ENCODE measurements at places on chromosomes 3 and 15.

- DNase-seq, result no peak
These were observed 33.6 kb downstream of the TPM1 start for GRCh38 chr15:63075984-63076713.

GRCh38 chr3:49276475-49277382, at the start of gene C3orf62:
TSS of gene C3orf62 (minus strand) at chr3:49277232. CDS start at chr3:49276872, 360 bp downstream.
- peak; percentile 95 for DNase-seq

- DNase-seq, result no peak
These were observed 37.0 kb downstream of the ZNF710 start for GRCh38 chr15:90037961-90038631.

DNA sequence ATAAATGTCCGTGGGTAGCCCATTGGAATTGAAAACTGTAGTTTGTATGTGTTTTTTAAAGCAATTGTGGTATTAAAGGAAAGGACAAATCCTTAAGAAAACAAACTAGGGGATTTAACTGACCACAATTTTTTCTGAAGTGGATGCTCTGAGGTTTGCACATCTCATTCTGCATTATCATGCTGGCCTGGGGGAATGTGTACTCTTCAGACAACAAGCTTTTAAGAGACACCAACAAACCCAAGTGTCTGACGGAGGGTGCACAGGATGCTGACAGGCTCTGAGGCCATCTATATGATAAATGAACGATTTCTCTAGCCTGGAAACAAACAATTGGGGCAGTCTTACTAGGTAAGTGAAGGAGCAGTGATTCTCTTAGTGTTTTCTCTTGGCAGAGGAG, 9.1 kb downstream of the LINS1 start:
- DNase-seq, result no peak

DNA sequence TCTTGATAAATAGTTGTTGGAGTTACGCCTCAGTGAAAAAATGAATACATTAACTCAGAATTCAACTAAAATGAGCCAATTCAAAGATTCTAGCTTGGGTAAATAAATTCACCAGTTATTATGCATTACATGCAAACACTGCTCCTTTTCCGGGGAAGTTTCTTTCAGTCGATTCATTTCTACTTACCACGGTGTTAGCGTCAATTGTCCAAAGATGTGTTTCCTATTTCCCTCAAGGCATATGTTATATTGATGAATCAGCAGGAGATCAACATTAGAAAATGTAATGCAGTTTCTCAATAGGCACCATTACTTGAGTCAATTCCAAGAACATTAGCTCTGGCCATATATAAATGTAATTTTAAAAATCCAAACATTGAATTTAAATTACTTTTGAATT, 517.7 kb downstream of the OTOL1 start:
- no peak for DNase-seq

DNA sequence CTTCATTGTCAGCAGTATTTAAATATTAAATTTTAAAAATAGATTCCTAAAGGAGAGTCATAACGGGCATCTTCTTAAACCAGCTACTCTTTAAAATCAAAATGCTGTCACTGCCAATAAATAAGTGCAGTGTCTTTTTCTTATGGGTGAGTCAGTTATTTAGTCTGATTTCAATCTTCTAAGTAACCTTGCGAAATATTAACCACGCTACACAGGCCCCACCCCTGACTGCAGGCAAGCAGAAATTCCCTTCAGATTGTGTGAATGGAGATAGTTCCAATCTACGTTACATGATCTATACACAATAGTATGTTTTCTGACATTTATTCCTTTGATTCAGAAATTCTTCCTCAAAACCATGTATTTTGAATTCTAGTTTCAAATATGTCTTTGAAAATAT, 141.5 kb downstream of the GADL1 start:
- no peak for DNase-seq

DNA sequence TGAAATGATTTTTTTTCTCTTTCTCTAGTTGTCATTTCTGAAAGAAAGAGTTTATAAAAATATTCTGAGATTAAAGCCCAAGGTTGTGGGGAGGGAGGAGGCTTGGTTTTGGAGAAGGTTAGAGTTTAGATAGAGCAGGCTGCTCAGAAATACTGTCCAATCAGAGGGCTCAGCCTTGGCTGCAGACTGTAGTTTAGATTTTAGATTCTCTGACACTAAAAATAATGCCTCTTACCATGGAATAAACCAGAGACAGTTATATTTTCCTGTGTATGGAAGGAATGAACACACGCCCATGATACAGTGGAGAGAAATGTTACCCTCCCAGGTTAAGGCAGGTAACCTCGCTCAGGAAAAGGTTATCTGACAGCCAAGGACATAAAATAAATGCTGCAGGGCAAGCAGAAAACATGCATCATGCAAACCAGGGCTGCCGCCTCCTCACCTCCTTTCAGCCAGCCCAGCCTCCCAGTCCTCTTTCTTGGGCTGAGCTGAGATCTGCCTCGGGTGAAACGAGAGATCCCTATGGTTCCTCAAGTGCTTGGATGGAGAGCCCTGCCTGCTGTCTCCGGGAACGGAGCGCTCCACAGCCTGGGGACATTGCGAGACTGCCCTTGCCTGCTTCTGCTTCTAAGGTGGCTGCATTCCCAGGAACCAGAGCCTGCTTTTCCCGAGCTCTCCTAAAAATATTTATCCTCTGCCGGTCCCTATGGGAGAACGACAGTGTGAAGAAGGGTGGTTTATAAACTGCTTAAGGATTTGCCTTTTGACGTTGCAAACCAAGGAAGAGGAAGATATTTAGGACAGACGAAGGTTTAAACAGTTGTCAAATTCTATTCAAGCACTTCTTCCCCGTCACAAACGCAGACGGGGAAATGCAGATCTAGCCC, 848 bp downstream of the NCEH1 start:
- peak; percentile 81 for DNase-seq

DNA sequence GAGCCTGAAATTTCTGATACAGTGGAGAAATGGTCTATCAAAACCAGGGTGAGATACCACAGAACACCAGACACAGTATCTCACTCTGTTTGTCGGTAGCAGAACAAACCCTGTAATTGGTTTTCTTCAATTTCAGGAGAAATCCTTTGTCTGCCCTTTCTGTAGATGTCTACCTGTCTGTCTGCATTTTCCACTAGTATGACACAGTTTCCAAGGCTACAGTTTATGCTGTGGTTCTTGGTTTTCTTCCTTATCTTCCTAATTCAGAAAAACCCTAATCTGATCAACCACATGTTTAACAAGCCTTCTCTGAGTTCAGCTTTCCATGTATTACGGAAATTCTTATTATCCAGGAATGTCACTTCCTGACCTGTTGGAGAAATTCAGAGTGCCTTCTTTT, 70.8 kb downstream of the SCN11A start:
- DNase-seq, result no peak

DNA sequence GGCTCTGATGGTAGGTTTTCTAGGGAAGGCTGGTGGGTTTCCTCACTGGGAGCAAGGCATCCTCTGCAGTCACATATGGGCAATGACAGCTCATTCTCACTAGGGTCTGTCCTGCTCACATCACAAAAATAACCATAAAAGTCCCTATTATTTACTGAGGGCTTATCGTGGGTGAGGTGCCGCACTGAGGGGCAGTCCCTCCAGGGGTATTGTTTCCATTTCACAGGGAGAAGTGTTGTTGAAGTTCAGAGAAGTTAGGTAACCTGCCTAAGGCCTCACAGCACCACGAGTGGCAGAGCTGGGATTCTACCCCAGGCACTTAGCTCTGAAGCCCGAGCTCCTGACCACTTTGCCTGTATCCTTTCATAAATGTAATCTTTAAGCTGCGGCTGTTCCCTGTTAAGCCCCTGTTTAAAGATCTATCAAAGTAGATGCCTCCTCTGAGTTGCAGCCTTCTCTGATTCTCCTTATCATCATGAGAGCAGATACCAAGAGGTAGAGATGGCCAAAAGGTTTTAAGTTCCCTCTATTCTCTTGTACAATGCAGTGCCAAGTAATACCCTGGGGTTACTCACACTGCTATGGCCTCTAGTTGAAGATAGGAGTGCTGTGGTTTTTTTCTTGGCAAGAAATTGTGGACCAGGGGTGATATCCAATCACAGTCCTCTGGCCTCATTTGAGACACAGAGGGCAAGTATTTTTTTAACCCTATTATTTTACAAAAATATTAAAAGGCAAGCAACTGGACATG, 107.0 kb downstream of the RPLP1 start:
- DNase-seq, result no peak

DNA sequence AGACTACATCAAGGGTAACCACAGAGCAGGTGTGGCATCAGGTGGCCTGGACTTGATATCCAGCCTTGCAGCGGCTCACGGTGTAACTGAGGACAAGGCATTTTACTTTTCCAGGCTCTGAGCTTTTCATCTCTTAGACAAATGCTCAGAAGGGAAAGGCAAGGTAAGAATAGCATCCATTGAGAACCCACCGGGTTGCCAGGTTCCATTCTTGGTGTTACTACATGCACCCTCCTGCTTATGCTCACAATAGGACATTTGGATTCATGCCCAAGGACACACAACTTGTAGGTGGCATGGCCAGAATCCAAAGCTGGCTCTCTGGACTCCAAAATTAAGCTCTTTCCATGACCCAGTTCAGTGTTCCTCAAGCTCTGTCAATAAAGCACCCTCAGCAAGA, 85.5 kb downstream of the CCNL1 start:
- DNase-seq, result no peak

- no peak for DNase-seq
These were observed 33.6 kb upstream of the SEC13 start for GRCh38 chr3:10354361-10355015.

- DNase-seq, result no peak
These were observed 121.7 kb downstream of the MEGF11 start for GRCh38 chr15:66131831-66132230.

DNA sequence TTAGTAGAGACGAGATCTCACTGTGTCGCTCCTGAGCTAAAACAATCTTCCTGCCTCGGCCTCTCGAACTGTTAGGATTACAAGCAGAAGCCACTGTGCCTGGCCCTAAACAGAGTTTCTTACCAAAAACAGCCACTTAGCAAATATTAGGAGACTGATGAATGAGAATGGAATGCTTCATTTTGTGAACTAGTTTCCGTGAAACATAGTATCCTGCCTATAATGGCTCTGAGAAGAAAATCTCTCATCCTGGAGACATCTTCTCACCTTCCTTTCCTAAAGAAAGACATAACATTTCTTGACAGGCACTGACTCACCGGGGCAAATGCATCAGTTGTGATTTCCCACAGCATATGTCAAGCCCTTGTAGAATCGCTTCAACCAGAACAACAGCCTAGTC, 44.9 kb downstream of the GJD2 start:
- no peak for DNase-seq

DNA sequence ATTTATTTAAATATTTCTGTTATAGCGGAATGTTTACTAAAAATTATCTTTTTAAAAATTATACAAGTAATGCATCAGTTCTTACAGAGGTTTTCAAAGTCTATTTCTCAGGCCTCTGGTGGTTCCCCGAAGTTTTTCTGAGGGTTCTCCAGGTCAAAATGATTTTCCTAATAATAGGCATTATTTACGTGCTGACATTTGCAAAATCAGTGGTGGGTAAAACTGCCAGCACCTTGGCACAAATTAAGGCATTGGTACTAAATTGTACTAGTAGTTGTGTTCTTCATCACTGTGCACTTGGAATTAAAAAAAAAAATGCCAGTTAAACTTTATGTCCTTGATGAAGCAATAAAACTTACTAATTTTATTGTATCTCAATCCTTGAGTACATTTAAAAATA, 9.5 kb downstream of the PIAS1 start:
- no peak for DNase-seq

DNA sequence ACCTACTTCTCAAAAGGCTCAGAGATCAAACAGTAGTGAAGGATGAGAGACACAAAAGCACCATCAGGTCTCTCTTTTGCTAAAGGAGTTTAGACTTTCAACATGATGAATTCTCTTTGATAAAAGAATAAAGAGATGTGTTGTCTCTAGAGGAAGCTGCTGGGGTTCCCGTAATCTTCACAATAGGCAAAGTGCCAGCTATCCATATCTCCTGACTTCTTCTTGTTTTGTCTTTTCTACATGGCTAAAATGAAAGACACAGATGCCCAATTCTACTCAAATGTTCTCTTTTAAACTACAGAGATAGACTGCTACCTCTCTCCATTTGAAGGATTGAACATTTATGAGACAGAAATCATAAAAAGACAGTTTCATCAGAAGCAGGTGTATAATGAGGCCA, 38.4 kb upstream of the TUSC7 start:
- DNase-seq, result no peak

DNA sequence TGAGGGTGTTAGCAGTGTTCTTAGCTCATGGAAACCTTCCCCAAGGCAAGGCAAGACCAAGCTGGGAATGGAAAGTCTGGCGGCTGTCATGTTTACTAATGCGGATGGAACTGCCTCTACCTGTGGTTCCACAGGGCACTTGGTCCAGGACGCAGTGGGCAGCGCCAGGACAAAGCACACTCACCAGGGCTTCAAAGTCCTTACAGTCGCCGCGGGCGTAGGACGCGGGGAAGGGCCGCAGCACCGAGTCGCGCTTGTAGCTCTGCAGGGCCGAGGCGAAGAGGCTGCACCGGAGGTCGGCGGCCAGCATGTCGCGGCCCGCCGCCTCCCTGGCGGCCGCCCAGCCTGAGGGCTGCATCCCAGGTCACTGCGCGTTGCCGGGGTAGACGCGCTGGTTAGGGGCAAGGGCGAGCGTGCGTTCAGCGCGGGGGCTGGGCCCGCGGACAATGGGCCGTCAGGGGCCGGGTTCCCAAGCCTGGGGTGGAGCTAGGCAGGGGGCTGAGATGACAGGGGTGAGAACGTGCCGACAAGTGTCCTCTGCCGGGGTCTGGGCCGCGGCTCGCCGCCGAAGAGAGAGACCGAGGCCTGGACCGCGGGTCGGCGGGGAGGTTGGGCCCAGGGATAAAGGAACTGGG, 497 bp downstream of the PARP16 start:
- peak; percentile 79 for DNase-seq

GRCh38 chr3:127783642-127784160, 38.6 kb downstream of the MGLL start:
- no peak for DNase-seq

- no peak for DNase-seq
These were observed 59.5 kb downstream of the FNDC3B start for GRCh38 chr3:172098698-172099494.

DNA sequence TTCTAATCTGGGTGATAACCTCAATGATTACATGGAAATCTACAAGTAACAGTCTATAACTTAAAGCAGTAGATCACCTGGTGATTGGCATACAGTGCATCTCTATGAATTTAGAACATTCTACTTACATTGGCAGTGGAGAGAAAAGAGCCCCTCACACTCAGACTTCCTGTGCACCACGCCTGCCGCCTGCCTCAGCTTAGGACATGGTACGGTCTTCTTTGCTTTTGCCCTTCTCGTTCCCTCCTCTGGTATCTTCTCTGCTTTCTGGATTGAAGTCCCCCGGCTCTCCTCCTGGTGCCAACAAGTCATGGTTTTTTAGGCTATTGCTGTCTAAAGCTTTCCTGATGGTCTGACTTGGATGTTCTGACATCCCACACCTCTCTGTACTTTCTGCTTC, 7.9 kb upstream of the KCNMB3 start:
- no peak for DNase-seq

DNA sequence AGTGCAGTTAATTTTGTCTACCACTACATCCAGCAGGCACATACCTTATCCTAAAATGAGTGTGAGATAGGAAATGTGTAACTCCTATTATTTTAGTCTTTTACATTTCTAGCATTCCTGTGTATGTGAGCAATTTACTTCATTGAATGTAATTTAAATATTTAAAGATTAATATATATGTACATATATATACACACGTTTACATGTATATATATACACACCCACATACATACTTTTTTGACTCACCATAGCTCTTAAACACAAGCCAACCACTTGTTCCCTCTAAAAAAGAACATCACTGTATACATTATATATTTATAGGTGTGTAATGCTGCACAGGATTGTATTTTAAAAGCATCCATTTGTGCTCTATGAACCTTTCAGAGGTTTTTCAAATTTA, 425.6 kb upstream of the NECTIN3 start:
- DNase-seq, result no peak

- DNase-seq, result no peak
These were observed 65.8 kb downstream of the PDE8A start for GRCh38 chr15:85047271-85047948.

Measured in coronary artery (tissue), 2 donors.